Cardiac septum (tissue), 1 donor: ENCODE measurements at places on chromosomes 16 and 17. TPM values are rescaled to one million over a fixed set of nuclear protein-coding genes. Genes with fewer than 3 reads are reported as not detected.

Gene PDE6G
- total RNA-seq = not detected

Gene CIBAR2
- not detected for total RNA-seq

Gene QPRT
- total RNA-seq = 6.7 TPM

Gene SAMD14
- total RNA-seq = 4.4 TPM

- DNase-seq = no peak
Measured at GRCh38 chr17:72672729-72673128, 419.8 kb downstream of the SLC39A11 start.

DNA sequence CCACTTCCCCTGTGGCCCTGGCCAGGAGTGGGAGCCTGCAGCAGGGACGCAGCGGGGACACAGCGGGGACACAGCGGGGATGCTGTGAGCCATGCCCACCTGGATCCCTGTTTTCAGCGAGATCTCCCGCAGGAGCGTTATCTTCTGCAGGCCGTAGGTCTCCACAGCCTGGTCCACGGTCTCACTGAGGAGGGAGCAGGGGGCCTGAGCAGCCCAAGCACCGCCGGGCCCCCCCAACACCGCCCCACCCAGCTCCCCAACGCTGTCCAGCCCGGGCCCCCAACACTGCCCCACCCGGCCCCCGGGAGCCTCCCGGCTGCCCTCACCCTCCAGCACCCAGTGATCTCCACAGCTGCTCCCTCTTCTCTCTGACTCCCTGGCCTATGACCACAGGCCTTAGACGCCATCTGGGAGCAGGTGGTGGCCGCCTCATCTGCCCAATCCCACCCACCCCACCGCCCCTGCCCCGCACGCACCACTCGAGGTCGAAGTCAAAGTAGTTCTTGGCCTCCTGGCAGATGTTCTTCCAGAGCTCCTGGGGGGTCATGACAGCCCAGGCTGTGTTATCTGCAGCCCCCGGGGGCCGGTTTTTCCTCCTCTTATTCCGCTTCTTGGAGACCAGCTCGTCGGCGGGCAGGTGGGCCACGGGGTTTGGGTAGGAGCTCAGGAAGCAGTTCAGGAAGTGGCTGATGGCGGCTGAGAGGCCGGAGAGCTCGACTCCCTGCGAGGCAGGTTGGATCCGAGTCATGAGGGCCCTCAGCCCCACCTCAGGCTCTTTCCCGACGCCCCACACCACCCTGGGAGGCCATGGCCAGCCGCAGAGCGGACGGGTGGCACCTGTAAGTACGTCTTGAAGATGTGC is 17.0 kb downstream of the CLUH start:
- DNase-seq = peak; percentile 73

DNA sequence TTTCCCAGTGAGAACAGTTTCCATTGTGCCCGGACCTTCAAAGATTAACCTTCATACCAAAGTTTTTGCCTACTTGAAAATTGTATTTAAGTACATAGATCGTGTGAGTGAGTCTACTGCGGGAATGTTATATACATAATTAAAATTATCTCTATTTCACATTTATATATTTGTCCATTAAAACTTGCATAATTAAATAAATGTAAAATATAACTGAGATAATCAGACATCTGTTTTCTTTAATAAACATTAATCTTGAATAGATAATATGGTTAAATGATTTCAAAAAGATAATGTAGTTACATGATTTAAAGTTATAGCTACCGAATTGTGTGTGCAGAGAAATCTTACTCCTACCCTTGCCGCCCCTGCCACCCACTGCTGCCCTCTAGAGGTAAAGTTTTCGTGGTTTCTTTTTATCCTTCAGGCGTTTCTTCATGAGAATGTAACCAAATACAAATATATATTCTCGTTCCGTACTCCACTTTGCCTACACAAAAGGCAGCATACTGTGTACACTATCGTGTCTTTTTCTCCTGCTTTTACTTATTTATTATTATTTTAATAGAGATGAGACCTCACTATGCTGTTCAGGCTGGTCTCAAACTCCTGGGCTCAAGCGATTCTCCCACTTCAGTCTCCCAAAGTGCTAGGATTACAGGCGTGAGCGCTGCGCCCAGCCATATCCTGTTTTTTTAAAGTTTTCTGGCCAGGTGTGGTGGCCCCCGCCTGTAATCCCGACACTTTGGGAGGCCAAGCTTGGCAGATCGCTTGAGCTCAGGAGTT is 35.6 kb downstream of the RPA1 start:
- DNase-seq = no peak

- DNase-seq = no peak
Measured at GRCh38 chr17:78609191-78609641, 32.0 kb upstream of the DNAH17 start.

- DNase-seq = no peak
Measured at GRCh38 chr16:16183562-16183961, 39.7 kb downstream of the ABCC6 start.

DNA sequence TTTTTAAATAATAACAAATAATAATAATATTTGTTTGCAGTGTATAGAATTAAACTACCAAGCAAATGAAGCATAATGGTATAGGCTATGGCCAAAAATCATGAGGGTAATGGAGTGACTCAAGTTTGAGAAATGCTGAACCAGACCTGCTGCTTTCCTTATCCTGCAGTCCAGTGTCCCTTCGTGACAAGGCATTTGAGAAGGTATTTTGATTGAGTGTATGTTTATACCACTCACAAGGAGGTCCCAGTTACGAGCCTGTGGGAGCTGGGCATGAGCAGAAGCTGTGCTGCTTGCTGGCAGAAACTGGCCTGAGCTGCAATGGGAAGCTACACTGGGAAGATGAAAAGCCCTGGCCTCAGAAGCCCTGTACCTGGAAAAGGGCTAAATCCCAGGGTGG is 50.3 kb downstream of the GNAO1 start:
- DNase-seq = no peak

- DNase-seq = no peak
Measured at GRCh38 chr16:31484491-31485171, 1.7 kb downstream of the SLC5A2 start.

DNA sequence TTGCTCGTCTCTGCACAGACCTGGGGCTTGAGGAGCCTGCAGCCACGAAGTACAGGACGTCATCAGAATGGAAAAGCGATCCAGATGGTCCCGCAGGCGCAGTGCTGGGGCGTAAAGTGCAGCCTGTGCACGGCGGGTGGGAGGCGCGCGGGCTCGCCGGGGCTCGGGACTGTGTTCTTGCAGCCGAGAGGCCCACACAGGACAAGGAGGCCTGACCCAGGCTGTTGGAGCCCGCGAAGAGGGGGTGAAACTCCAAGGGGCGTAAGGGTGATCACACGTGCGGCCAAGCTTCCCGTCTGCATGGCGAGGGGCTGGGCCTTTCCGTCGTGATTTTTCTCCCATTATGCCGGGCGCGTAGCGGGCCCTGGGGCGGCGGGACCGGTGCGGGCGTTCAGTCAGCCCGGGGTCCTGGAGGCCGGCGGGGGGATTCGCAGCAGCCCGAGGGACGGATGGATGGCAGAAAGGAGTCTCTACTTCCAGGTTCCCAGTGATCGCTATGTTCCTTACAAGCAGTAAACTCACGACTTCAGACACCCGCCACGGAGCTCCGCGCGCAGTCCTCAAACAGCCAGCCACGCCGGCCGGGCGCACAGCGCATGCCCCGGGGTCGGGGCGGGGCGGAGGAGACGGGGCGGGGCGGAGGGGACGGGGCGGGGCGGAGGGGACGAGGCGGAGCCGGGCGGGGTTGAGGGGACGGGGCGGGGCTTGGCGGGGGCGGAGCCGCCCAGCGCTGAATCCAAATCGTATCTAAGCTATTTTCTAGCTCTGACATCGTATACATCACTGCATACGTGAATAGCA is 141.0 kb upstream of the KCNJ18 start:
- peak; percentile 90 for DNase-seq

GRCh38 chr16:66636199-66636598 is 31.7 kb downstream of the CMTM3 start:
- no peak for DNase-seq

DNA sequence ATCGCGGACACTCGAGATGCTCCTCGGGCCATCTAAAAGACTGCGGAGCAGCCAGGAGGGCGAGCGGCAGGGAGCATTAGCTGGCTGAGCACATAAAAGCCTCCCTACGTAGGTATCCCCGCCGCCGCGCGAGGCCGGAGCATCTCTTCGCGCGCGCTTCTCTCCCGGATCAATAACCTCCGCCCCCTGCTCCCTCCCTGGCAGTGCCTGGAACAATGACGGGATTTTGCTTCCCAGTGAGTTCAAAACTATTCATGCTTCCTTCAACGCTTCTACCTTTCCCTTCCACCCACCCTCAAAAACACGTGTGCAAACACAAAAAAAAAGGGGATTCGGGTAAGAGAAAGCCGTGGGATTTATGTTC is 984 bp downstream of the CENPV start:
- peak; percentile 54 for DNase-seq

- no peak for DNase-seq
Measured at GRCh38 chr16:86491640-86492023, 18.7 kb upstream of the FOXF1 start.

DNA sequence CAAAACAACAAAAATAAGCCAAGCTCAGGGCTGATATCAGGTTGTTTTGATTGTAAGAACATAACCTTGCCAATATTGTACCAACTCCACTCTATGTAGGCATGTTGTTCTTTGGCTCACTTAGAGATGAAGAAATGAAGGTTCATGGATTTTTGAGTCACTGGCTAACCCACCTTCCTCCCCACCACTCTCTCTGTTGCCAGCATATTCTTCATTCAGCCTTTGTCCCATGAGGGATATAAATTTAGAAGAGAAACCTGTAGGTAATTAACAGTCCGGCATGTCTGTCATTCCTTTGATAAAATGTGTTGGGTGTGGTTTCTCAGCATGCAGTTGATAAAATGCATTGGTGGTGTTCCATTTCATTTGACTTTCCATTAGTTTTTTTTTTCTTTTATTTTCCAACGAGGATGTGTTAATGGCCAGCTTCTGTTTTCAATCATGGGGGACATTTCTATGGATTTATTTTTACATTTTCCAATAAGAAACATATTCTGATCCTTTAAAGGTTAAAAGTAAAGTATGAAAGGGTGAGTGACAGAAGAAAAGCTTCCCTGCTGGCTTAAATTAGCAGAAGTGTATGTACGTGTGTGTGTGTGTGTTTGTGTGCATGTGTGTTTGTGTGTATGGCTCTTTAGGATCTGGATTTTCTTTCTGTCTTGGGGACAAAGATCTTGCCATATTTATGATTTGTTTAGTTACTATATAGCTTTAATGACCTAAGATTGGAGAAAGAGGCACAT is 166.2 kb upstream of the KCNJ16 start:
- DNase-seq = no peak

- no peak for DNase-seq
Measured at GRCh38 chr17:78940258-78940657, 15.1 kb upstream of the TIMP2 start.

DNA sequence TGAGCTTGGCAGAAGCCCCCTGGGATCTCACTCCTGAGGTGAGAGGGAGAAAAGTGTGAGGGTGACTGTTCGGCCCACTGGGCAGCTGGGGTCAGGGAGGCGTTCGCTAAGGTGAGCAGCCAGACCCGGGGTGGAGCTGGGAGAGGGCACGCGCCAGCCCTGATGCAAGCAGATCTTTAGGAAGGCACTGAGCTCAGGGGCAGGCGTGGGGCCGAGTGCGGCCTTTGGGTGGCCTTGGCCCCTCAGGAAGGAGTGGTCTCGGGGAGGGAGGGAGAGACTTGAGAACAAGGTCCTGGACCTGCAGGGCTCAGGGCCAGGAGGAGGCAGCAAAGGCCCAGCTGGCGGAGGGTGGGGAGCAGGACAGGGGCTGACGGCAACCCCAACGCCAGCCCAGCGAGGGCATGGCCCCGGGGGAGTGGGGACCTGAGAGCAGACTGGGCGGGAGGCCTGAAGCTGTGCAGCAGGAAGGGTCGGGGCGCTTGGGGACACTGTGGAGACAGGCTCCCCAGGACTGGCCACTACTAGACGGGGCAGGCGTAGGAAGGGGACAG is 14.5 kb upstream of the WDR45B start:
- DNase-seq = no peak
